ENCODE measurements at places on chromosomes 7 and 10.

DNA sequence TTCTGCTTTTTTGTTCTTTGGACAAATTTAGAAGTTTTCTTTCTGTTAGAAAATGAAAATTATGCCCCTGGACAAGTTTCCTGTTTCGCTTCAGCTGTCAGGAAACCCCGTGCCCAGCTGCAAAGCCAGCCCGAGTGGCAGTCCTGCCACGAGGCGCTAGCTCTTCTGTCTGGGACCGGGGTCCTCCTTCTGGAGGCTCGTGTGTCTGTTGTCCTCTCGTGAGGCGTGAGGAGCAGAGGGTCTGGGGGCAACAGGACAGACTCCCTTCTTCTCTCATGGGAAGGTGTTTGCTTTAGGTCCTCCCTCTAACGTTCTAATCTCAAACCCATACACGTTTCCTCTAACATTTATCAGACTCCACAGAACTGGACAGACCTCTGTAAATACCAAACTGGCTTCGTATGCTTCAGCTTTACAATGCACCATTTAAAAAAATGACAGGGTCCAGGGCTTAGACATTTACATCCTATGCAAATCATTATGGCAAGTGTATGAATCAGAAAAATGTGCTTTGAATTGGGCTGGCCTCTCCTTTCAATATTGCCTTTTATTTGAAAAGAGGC lies 184.5 kb upstream of the SHH start:
- no peak for DNase-seq

GRCh38 chr10:1308173-1308961 lies 252.2 kb downstream of the WDR37 start:
- DNase-seq = no peak

DNA sequence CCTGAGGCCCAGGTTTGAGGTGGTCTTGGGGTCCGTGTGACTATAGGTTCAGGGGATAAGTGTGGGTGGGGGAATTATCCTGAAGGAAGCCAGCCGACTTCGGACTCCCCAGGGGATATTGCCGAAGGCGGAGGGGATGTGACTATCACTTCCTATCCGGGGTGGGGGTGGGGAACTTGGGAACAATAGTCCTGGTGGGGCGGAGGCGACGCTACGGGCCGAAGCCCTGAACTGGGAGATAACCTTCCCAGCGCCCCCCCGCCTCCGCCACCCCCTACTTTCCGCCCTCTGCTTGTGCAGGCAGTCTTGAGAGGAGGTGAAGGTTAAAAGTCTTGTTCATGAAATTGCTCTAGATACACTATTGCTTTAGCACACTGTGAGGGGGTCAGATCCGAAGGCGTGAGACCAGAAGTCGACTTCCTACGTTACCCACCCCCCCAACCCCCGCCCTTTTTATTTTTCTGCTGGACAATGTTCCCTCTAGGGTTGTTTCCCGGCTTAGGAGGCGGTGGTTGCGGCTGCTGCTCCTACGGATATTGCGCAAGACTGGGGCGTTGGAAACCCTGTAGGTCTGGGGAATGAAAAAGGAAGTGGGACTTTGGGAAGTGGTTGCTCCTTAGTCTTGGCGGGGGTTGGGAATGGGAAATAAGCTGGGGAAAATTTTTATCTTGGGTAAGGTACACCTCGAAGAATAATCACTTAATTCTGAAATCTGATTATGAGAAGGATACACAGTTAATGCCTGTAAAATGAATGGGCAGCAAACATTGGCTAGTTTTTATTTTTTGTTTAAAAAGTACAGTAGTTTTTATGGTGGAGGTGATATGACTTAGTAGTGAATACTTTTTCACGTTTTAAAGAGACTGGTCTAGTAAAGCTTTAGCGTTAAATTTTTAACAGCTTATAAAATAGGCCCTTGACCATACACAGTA lies 1.5 kb downstream of the PTPN12 start:
- DNase-seq = no peak

DNA sequence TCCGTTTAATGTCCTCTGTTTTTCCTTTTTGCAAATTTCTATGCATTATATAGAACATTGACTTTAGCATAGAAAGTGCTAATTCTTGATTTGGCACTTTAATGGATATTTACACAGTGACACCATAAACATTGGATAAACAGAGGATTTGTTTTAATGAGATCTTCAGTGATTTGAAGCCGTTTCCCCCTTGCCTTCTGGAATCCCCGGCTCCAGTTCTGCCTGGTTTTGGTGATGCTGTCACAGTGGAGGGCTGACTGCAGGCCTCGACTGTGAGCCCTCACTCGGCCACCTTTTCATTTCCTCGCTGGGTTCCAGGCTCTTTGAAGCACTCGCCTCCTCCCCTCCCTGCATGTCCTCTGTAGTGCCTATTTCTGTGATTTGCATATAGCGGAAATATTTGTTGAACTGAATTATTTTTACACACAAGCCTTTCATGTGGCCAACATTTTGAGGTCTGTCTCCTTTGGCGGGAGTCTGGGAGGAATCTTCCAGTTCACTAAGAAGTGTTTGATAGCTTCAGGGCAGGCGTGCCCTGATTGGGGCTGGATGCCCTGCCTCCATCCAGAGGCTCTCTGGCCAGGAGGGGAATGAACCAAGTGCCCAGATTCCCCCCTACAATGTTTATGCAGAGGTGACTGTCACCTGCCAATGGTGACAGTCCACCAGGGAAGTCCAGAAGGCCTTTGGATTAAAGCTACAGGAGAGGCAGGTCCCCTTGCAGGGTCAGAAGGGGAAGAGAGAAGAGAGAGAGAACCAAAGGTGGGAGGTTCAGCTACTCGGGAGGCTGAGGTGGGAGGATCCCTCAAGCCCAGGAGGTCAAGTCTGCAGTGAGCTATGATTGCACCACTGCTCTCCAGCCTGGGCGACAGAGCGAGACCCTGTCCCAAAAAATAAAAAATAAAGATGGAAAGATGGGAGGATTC lies 67.5 kb downstream of the CUX1 start:
- no peak for DNase-seq

- DNase-seq = no peak
Observed at GRCh38 chr7:1537535-1538412, 7.3 kb downstream of the MAFK start.

GRCh38 chr7:111357691-111358090 lies 204.6 kb downstream of the IMMP2L start:
- no peak for DNase-seq

- no peak for DNase-seq
Observed at GRCh38 chr10:126135941-126136595, 239.7 kb downstream of the FANK1 start.

DNA sequence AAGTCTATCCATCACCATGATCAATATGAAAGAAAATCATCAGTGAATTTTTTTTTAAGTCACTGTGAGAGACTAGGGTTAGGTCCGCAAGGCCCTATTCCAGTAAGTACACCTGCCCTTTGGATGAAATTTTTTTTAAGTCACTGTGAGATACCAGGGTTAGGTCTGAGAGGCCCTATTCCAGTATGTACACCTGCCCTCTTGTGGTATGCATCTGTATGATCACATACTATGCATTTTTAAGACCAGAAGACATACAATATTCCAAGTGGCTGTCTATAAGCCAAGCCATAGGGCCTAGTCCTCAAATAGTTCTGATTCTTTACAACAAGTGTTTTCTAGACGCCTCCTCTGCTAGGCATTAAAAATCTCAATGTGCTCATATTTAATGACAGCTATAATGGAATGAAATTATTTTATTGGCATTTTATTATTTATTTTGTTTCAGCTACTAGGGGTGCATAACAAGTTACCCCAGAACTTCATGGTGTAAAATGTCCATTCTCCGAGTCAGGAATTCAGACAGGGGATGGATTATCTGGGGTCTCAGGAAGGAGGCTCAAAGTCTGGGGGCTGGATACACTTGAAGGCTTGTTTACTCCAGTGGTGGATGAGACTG lies 53.1 kb downstream of the TEX36 start:
- no peak for DNase-seq

DNA sequence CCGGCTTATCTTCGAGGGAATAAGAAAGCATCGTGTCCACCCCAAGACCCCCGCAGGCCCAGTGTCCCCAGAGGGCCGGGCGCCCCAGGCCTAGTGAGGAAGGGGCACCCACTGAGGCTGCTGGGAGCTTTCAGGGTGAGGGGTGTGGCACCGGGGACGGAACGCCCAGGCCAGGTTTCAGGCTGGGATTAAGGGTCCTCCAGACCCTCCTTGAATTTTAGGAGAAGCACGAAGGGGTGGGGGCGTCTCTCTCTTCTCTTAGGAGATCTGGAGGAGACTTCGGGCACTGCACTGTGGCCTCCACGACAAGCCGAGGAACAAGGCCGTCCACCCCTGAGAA lies 96.8 kb downstream of the PDGFA start:
- DNase-seq = no peak

DNA sequence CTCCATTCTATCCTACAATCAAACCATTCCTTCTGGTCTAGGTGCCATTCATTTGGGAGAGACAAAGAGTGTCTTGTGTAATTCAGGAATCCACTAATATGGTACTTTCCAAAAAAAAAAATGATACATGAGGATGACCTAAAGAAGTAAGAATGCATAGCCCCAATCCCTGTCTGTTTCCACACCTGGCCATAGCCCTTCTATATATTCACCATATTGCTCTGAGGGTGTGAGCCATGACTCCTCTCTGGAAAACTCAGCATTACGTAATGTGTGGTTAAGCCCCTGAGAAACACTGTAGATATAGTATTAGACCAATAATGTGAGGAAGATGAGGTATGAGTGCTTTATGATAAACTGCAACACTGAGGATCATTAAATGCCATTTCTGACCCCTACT lies 592.7 kb downstream of the INHBA start:
- DNase-seq = no peak

DNA sequence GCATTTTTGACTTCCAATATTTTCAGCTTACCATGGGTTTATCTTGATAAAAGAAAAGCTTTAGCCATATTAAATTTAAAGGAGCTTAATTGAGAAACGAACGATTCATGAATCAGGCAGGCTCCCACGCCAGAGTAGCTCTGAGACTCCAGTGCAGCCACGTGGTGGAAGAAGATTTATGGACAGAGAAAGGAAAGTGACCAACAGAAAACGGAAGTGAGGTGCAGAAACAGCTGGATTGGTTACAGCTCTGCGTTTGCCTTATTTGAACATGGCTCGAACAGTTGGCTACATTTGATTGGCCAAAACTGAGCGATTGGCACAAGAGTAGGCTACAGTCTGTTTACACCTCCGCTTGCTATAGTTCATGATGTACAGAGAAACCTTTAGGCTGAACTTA lies 395.4 kb downstream of the GATA3 start:
- no peak for DNase-seq

- DNase-seq = no peak
Observed at GRCh38 chr10:43160046-43160920, 22.0 kb downstream of the CSGALNACT2 start.

DNA sequence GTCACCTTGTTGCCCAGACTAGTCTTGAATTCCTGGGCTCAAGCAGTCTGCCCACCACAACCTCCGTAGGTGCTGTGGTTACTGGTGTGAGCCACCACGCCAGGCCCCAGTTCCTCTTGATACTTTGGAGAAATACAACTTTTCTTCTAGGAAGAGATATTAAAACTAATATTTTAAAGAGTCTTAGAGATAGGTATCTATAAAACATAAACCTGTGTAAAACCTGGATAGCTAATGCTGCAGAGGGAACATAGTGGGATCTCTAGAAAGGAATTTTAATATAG lies 4.8 kb upstream of the GDI2 start:
- no peak for DNase-seq

DNA sequence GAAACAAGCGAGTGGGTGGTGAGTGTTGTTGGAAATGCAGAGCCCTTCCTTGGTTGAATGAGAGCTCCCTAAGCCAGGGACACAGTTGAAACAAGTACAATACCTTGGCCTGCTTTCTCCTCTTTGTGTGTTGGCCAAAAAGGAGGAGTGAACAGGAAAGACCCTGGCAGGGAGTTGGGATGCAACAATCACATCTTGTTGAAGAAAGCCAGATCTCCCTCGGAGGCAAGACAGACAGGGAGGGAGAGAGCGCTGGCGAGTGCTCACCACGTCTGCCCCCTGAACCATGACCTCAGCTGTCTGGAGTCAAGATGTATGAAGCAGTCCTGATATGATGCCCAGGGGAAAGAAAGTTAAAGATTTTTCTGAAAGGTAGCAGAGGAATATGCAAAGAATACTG lies 66.8 kb downstream of the ADAM12 start:
- no peak for DNase-seq

DNA sequence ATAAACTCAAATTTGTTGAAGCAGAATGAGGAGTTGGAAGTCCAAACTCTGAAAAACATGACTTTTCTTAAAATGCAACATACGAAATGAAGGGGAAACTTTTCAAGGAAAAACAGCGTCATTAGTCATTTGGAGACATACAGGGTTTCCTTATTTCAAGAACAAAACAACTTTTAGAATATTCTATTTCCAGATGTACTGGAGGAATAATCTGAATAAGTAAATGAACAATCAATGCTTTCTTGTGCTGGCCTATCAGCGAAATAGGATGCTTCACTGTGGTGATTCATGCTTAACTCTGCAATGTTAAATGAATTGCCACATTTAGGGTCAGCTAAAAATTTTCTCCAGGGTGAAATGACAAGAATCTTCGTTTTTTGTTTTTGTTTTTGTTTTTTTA lies 114.3 kb downstream of the SEMA3C start:
- no peak for DNase-seq

DNA sequence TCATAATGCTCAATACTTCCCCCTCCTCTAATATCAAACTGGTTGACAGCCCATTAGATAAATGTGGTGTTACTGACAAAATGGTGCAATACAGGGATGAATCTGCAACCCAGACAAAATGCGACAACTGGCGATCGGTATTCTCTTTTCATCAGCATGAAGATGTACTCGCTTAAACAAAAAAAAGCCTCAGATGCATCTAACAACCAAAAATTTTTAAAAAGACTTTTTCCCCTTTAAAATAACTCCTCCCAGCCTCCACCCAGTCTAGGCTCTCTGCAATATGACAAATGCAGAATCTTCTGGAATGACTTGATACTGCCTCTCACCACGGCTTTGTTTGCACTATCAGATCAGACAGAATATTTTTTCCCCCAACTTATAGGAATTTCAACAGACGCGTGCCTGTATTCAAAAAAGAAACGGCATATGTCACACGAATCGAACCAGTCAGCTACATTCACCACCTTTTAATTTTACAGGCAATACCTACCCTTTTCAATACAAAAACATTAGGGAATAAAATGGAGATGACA lies 1.2 kb downstream of the YWHAG start:
- DNase-seq = no peak

GRCh38 chr7:30866939-30867338 lies 44.7 kb upstream of the AQP1 start:
- no peak for DNase-seq

DNA sequence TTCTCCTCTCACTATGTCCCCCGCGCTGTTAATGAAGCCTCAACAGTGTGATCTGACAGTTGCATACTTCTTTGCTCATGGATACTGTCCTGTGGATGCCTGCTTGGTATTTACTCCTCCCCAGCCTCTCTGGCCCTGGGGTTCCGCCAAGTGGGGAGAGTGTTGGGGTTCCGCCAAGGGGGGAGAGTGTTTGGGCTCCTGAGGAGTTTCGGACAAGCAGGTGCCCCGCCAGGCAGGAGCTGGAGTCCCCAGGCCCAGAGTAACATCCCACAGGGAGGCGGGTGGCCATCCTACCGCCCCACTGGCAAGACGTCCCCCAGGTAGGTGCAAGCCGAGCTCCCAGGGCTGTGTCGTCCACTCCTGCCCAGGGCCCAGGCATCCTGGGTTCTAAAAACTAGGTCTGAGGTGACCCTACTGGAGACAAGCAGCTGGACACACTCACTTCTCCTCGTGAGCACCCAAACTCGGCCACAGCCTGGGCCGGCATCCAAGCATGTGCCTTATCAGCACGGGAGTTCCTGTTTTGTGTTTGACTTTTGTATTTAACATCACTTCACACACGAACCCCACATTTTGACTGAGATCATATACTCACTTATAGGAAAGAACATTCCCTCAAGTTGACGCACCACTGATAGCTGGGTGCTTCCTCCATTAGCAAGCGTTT lies 34.2 kb downstream of the CAMK2B start:
- DNase-seq = no peak

- DNase-seq = no peak
Observed at GRCh38 chr7:40316176-40316575, 181.4 kb downstream of the SUGCT start.
